ENCODE measurements at places on chromosomes 6 and 20.
A peak's percentile ranks its signal among the peaks of the same experiment; 100 is the strongest.

DNA sequence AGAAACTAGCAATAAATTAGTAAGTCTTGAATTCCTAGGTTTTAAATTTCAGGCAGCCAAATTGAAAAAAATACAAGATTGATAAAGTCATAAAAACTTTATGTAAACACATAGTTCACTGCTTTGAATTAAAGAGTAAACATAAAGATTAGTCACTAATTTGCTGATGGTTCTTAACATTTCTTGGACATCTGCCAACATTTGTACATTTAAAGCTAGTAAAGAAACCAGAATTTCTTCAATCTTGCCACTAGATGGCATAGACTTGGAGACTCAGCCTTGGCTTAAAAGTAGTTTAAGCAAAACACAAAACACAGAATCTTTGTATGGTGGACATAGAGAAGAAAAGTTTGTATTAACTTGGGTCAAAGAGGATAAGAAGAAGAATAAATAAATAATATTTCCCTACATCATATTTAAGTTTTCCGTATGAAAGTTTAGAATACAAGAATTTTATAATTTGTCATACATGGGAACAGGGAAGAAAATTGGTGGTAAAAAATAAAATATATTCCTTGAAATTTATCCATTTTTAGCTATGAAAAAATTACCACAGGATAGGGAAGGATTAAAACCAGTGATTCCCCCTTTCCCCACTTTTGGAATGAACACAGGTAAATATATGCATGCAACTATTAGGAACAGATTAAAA lies 41.7 kb upstream of the FAM135A start:
- DNase-seq, result peak; percentile 86

DNA sequence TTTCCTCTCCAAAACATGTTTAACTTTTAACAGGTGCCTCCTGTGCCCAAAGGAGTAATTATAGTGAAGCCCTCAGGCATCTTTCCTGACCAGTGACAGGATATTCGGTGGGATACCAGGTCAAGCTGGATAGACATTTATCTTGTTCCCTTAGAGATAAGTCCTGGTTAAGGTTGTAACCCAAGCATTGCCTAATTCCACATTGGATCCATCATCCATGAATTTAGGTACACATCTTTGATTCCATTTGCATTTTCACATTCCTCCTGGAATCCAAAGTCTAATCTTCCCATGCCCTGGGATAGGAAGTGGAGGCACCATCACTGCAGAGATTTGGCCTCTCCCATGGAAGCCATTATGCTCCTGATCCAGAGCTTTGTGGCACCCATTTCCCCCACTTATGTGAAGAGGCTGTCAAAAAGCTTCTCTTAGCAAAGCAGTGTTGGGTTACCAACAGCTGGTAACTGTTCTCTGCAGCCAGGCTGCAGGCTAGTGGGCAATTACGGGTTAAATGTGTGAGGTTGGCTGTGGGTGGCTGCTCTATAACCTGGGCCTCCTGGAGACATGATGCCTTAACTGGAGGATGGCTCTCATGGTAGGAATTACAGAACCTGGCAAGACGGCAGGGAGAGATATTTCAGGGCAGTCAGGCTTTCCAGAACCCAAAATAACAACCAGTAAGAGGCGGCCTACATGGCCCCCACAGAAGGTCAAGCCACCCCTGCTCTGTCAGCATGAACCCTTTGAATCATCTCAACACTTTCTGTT lies 96.9 kb upstream of the VGLL2 start:
- no peak for DNase-seq

DNA sequence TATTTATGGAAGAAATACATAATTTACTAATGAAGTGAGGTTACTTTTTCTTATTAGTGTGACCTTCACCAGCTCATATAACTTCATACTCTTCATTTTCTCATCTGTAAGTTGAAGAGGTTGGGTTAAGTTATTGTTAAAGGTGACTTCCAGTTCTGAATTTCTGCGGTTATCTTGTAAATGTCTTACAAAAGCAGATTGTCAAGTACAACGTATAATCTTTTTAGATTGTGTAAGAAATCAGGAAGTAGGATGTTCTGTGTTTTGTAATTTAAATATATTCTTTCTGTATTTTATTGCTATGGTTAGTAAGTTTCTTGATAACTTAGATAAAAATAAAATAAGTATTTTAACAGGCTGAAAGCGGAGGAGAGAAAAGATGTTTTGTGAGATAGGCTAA lies 12.0 kb downstream of the WTAP start:
- no peak for DNase-seq

GRCh38 chr20:7015257-7015656 lies 247.8 kb downstream of the BMP2 start:
- no peak for DNase-seq

DNA sequence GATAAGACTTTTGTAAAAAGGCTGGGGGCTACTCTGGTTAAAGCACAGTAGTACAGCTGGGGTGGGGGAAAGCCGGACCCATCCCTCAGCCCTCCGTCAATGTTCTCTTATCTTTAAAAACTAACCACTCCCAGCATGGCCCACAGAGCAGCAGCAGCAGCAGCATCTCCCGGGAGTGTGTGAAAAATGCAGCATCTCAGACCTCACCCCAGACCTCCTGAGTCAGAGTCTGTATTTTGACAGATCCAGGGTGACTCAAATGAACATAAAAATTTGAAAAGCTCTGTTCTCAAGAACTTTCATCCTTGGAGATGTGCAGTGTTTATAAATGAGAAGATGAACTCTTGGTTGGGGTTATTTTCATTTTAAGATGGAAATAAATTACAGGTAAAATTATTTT lies 277.7 kb upstream of the ECI2 start:
- DNase-seq, result peak; percentile 58

GRCh38 chr20:43542161-43542560 lies 16.7 kb upstream of the SGK2 start:
- no peak for DNase-seq

- DNase-seq, result peak; percentile 56
Observed at GRCh38 chr6:47083586-47084047, 41.5 kb upstream of the ADGRF1 start.

DNA sequence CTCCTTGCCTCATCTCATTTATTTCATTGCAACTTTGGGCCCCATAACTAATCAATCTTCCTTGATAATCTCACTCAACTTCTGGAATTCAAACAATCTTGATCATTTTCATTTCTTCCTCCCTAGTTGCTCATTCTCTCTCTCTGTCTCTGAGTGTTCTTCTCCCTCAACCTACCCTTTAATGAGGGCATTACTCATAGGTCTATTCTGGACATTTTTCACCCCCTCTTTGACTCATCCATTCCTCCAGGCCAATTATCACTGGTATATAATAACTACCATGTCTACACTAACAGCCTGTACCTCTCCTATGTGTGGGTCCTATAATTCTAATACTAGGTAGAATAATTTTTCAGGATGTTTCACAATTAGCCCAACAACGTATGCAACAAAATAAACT lies 78.8 kb downstream of the COL21A1 start:
- peak; percentile 51 for DNase-seq

DNA sequence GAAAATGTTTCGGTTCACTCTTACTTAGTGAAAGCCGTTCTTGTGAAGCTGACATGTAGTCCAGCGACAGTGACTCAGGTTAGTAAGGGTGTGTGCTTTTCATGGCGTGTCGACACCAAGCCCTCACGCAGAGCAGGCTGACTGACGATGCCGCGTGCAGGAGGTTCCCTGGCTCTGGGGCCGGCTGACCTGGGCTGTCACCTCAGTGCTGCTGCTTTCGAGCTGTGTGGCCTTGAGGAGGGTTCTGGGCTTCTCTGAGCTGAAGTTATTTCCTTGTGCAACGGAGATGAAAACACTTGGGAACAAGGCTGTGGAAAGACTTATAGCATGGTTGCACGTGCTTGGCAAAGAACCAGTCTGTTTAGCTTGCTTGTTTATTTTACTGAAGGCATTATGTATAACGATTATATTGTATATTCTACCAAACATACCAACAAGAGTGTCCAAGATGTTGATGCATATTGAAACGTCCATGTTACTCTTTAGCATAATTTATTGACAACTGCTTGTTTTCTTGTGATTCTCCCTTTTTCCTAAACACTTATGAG lies 59.2 kb downstream of the PHACTR3 start:
- no peak for DNase-seq
